ENCODE measurements at places on chromosomes 2 and 18.

- DNase-seq = peak; percentile 26
Measured at GRCh38 chr2:48719480-48720177, 35.9 kb downstream of the LHCGR start.

DNA sequence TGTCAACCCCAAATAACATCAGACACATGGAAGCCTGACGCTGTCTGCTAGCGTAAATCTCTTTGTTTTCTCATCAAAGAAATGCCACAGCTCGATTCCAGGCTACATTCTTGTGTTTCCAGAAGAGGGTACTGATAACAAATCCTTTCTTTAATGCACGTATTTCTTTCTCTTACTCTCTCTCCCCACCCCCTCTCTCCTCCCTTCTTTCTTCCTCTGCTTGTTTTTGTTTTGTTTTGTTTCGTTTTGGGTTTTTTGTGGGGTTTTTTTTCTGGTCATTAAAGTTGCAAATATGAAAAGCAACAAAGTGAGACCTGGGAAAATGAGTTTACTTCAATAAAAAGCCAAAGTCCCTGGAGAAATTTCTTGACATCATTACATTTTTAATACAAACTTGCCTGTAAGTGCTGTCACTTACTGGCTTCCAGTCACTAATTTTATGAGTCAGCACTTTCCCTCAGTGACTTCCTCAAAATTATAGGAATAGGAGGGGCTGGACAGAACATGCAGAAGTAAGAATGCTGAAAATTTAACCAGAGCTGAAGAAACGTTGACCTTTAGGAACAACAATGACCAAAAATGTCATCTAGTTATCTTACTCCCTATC lies 106.7 kb upstream of the NABP1 start:
- DNase-seq = no peak

DNA sequence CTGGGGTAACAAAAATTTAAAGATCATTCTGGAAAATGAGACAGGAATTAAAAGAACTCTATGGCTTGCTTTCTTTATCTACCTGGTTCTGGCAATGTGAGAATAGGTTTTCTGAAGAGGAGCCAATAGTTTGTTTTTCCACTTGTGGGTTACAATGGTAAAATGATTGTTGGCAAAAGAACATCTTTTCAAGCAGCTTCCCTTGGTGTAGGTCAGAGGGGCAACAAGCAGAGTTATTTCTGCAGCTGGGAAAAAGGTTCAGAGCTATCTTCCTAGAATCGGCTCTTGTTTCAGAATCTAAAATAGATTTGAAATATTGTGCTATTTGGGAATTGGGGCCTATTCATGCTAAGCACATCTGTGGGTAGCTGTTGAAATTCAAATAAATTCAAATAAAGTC lies 11.5 kb upstream of the TSPYL6 start:
- peak; percentile 9 for DNase-seq

DNA sequence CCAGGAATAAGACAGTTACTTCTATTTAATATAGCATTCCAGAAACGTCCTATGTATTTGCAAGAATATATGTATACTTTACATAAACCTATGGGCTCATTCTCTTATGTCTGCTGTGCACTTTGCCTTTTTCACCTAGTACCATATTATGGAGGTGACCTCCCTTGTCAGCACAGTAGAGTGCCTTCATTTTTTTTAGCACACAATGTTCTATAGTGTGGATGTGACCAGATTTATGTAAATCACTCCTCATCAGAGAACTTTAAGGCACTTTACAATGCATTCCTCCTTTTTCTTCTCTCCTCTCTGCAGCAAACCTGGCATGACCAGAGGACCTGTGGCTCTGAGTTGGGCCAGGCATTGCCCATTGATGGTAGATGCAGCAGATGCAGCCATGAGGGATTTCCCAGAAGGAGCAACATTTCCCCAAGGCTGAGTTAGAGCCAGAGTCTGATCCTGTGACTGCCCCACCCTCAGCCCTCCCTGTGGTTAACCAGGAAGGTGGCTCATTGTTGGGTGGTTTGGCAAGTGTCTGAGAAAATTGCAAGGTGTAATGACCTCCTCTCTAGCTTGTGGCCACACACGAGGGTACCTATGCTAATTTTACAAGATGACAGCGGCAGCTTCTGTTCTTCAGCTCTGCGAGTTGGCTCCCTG lies 76.5 kb upstream of the DLX2 start:
- no peak for DNase-seq

GRCh38 chr2:85713836-85714235 lies 19.7 kb downstream of the GNLY start:
- peak; percentile 89 for DNase-seq

GRCh38 chr2:157192445-157193423 lies 64.8 kb upstream of the GALNT5 start:
- no peak for DNase-seq

- no peak for DNase-seq
Measured at GRCh38 chr2:64831977-64832328, 157.2 kb upstream of the SLC1A4 start.

DNA sequence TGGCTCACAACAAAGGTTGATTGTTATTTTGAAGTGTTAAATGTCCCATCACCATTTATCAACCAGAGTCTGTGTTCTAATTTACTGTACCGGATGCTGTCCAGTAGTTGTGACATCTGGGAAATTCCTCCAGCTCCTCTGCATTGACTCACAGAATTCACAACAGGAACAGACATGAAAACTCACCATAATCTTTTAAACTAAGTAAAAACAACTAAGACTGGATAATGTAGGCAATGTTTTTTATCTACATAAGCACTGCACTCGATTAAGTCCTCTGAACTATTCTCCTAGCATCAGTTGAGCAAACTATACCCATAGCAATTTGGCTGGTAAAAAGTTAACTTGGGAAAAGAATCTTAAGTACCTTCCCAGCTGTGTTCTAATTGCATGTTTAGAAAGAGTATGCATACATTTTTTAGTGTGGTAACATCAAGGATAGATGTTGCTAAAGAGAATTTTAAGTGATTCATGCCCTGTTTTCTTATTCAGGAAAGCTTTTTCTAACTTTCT lies 42.9 kb upstream of the MYO1B start:
- no peak for DNase-seq

DNA sequence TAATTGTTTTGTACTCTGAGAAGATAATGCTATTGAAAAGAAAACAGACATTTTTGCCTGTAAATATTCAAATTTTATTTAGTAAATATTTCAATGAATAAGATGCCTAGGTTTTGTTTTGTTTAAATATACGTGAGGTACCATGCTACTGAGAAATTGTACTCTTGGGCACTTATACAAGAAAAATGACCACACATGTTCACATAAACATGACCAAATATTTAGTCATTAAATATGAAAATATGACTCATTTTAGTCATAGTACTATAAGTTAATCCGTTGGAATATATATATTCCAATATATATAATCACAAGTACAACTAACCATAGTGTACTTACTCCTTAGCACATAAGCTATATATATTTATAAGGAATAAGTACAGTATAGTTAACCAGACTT lies 56.7 kb upstream of the ZNF804A start:
- no peak for DNase-seq

DNA sequence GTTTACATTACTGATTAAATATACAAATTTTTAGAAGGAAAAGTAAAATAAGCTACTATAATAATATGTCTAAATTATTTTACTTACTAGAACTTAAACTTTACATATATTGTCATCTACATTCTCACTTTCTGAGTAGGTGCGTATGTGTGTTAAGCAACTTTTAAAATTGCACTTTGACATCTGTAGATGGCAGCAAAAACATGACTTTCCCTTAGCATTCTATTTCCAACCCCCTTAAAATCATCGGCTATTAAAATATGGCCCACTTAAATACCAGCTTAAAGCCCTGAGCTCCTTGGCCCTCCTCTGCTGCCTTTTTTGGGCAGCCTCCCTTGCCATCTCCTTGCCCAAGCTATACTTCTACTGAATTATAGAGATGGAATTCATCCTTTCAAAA lies 78.0 kb downstream of the UPP2 start:
- peak; percentile 35 for DNase-seq

DNA sequence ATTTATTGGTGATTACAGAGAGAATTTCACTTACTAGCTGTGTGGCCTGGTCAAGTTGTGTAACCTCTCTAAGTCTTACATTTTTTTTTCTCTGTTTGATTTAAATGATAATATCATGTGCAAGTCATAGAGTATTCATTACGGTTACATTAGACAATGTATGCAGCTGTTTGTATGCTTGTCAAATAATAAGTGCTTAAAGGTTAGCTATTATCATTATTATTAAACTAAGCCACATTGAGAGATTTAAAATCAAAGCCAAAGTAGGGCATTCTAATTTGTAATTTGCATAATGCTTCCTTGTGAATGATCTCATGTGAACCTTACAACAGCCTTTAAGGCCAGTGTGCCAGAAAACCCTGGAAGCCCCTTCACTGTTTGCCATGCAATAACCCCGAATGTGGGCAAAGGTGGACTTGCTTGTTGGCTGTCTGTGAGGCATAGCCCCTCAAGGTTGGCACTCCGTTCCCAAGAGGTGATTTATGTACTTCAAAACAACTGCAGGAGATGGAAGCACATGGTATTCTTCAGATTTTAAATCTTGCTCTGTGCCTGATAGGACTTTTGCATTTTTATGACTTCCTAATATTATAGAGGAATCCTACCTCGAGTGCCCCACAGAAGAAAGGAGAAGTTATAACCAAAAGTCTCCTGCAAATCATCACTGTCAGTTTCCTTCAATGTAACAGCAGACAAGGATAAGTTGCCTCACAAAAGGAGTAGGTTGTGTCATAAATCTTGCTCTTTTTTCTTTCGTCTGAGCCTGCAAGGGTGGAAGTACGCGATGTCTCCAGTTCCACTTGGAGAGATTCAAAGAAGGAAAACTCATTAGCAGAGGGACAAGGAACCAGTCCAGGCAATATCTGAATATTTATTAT lies 272.0 kb downstream of the TGIF1 start:
- DNase-seq = peak; percentile 54

DNA sequence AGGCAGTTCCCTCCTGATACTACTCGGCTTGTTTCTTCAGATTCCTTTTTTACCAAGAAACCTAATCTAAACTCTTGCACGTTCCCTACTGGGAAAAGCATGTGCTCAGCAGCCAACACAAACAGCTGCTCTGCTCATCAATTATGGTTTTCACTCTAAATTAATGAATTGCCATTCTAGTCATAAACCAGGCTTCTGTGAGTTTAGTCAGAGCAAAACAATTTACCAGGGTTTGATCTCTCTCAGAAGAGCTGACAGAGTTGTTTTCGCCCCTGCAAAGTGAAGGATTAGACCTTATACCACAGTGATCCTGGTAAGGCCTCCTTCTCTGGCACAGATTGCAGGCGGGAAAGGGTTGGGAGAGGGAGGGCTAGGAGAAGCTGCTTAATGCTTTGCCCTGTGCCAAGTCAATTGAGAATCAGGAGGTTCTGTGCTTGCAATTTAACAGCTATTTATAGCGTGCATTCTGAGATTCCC lies 57.2 kb downstream of the REEP1 start:
- DNase-seq = no peak

- no peak for DNase-seq
Measured at GRCh38 chr2:76160670-76161069, 450.0 kb upstream of the GCFC2 start.

DNA sequence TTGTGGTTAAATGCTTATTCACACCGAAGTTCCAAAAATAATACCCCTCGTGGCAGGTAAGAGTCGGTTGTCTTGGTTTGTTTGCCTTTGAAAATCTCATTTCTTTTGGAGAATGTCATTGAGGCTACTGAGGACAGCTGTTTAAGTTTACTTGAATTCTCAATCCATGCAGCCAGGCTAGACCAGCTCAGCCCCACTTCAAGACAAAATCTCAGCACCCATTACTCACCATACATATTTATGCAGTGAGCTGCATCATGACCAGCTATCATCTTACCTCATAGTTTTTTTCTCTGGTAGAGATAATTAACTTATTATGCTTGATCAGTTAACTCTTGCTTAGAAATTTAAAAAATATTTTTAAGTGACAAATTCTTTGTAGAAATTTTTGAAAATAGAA lies 115.9 kb downstream of the HAUS1 start:
- no peak for DNase-seq

- no peak for DNase-seq
Measured at GRCh38 chr2:61074100-61074499, 8.4 kb downstream of the SANBR start.

GRCh38 chr18:27685807-27686412 lies 491.0 kb downstream of the CDH2 start:
- DNase-seq = peak; percentile 38

GRCh38 chr2:208099682-208100470 lies 24.4 kb downstream of the CRYGD start:
- DNase-seq = no peak

- no peak for DNase-seq
Measured at GRCh38 chr18:76139844-76140243, 355.2 kb downstream of the ZNF516 start.

- DNase-seq = peak; percentile 19
Measured at GRCh38 chr18:62954366-62954765, 239.0 kb downstream of the PHLPP1 start.

All from NCI-H1092 treated with DMSO at 0.1 percent for 48 hours (cell line).